ENCODE measurements at places on chromosomes 7 and 10. TPM values are rescaled to one million over a fixed set of nuclear protein-coding genes. Genes with fewer than 3 reads are reported as not detected.

DNA sequence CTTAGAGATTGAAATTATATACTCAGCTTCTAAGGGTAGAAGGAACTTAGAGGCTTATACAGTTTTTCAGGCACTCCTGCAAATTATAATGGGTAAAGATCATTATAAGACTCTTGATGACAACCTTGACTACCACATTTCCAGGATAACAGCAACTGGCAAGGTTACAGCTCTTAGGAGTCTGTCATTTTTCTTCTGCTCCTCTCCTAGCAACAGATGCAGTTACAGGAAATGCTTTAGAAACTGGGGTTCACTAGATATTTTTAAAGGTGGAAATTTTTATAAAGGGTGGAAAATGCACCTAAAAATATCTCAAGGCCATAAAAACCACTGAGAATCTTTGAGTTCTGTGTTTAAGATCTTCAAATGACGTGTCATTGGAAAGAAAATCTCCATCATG is 185.8 kb downstream of the RELN start:
- no peak for DNase-seq

GRCh38 chr10:97520520-97520919 is 21.8 kb downstream of the UBTD1 start:
- DNase-seq: no peak

DNA sequence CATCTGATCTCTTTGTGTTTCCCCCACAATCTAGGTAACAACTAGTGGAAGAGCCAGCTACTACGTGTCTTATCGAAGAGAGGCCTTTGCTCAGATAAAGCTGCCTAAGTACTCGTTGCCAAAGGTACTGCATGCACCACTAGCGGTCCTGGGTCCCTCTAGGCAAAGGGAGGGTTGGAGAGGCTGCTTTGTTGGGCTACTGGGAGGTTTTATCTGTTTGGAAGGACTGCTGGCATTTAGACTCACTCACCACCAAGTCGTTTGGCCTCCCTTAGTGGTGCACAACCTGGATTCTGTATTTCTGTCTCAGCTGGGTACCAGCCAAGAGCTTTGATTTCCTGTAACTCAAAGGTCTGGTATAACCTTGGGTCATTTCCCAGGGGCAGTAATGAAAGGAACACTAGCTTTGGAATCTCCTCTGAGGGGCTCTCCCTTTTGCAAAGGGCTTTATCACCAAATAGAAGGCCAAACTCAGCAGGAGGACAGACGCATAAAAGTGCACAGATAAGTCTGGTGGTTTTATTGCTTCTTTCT is 498.3 kb downstream of the SORCS3 start:
- DNase-seq: no peak

DNA sequence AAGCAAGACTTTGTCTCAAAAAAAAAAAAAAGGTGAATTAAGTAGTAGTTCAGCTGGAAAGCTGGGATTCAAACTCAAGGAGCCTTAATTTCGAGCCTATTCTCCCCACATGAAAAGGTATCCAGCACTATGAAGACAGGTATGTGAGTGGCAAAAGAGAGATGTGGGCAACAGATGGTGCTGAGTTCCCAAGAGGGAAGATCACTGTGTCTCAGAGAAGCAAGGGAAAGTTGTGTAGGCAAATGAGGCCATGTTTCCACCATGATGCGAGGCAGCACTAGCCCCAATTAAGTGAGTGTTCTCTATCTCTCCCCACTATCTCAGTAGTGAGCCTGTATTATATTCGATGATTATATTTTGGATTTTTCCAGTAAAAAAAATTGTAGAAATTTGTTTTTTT is 19.8 kb upstream of the ST7 start:
- no peak for DNase-seq

DNA sequence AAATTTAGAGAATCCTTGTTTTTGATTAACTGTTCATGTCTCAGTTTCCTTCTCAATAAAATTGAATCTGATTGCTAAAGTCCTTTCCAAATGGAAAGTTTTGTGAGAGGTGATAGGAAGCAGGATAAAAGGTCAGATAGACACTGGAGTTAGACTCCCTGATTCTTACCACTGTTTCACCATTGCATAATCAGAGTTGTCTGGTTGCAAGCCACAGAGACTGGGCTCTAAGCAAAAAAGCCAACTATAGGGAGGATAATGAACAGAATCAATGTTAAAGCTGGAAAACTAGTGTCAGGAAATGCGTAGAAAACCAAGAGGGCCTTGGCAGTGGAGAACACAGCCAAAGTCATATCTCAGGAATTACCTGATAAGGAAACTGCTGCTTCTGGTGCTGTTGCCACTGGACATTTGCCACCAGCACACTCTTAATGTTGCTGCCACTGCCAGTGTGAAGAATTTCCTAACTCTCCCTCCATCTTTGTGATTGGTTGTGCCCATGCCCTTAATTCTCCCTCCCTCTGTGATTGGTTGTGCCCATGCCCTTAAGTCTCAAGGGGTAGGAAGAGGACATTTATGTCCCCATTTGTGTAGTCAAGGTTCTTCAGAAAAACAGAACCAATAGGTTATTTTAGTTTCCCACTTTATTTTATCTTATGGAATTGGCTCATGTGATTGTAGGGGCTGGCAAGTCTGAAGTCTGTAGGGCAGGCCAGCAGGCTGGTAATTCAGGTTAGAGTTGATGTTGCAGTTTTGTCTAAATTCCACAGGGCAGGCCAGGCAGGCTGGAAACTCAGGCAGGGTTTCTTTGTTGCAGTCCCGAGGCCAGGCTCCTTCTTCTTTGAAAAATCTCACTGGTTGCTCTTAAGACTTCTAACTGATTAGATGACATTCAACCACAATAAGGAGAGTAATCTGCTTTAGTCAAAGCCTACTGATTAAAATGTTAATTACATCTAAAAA is 639.0 kb downstream of the REEP3 start:
- peak; percentile 16 for DNase-seq

DNA sequence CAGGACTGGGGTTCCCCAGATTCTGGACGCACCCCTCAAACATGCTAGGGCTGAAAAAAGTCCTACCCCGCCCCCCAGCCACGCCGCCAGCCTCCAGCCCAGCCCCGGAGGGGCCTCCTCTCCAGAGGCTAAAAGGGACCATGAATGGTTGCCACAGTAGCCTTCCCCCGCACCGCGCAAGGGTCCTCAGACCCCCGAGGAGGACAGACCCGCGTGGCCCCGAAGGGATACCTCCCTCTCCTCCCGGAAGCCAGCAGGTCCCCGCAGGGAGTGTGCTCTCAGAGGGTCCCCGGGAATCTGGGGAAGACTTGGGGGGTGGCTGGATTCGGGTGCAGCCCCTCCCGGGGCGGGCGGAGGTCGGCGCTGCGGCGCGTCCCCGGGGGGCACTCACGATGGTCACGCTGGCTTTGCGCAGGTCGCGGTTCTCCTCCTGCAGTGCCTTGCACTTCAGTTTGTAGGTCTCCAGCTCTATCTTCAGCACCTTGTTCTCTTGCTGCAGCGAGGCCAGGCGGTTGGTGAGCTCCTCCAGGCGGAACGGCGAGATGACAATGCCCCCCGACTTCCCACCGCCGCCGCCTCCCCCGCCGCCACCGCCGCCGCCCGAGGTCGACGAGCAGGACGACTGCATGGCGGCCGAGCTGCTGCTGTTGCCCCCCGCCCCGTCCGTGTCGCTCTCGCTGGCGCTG is 482 bp downstream of the CCDC6 start:
- DNase-seq: no peak

DNA sequence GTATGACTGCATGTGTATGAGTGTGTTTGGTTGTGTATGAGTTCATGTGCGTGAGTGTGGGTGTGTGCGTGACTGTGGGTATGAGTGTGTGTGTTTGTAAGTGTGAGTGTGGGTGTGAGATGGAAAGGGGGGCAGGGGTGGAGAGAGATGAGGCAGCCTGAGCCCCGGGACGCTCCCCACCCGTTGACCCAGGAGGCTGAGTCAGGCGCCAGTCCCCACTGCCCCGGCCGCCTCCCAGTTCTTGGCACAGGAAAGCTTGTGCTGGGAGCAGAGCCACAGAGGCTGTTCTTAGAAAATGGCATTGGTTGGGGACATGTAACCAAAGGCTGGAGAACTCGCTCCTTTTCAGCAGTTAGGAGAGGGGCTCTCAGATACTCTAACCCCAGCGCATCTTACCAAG is 27.8 kb upstream of the NUB1 start:
- no peak for DNase-seq

- no peak for DNase-seq
These were observed 145.2 kb downstream of the GRM3 start for GRCh38 chr7:86788948-86789347.

GRCh38 chr10:111122127-111122526 is 45.3 kb downstream of the ADRA2A start:
- no peak for DNase-seq

DNA sequence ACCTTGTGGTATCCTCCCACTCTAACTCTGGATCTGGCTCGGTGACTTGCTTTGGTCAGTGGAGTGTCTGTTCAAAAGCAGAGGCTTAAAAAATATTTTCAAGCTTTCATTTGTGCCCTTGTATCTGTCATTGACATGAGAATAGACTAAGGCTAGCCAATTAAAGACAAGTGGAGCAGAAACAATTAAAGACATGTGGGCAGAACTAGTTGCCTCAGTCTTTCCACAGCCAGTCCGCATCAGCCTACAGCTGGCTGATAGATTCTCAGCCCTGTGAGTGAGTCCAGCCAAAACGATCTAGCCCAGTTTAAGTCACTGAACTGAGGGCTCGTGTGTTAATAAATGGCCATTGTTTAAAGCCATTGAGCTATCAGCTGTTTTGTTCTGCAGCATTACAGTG is 185.2 kb upstream of the DGKB start:
- no peak for DNase-seq

DNA sequence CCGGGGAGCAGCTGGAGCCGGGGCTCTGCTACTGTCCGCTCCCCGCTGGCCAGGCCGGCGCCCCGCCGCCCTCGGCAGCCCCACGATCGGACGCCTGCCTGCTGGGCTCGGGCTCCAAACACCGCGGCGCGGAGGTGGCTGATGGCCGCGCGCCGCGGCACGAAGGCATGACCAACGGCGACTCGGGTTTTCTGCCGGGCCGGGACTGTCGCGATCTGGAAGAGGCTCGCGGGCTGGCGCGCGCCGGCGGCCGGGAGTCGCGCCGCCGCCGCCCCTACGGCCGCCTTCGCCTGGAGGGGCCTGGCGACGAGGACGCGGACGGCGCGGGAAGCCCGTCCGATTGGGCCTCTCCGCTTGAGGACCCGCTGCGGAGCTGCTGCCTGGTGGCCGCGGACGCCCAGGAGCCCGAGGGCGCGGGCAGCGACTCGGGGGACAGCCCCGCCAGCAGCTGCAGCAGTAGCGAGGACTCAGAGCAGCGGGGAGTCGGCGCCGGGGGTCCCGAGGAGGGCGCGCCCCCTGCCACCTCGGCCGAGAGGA is 570 bp downstream of the TBC1D12 start:
- DNase-seq: no peak

DNA sequence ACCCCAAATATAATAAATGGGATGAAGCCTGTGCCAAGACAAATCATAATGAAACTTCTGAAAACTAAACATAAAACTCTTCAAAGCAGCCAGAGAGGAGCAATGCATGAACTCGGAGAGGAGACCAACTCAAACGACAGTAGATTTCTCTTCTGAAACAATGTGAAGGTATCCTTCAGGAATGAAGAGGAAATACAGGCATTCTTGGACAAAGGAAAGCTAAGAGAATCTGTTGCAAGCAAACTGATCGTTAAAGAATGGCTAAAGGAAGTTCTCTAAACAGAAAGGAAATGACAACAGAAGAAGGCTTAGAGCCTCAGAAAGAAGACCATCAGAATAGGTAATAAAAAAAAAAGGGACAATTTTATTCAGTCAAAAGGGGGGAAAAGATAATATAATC is 6.6 kb downstream of the GNA12 start:
- no peak for DNase-seq

- no peak for DNase-seq
These were observed 41.9 kb downstream of the MKI67 start for GRCh38 chr10:128084364-128084763.

DNA sequence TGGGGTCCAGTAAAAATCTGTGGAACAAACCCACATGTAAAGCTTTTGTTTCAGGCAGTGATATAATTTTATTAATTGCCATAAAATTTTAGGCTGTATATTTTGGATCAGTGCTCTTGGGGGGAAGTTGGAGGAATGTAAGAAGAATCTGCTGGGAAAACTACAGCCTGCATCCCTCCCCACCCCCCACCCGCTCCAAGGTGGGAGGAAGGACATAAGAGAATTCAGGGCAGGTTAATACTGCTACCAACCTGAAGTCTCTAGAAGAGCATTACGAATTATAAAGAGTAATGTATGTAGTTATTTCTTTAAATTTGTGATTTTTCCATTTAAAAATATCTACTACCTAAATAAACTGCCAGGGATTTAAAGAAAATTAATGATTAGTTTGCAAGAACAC is 47.2 kb upstream of the GPR37 start:
- DNase-seq: no peak

GRCh38 chr10:57562211-57562610 is 705.5 kb downstream of the IPMK start:
- DNase-seq: no peak

GRCh38 chr10:115981081-115981480 is 291.9 kb downstream of the GFRA1 start:
- no peak for DNase-seq

- DNase-seq: no peak
These were observed 123.0 kb upstream of the TNS3 start for GRCh38 chr7:47704936-47705335.

DNA sequence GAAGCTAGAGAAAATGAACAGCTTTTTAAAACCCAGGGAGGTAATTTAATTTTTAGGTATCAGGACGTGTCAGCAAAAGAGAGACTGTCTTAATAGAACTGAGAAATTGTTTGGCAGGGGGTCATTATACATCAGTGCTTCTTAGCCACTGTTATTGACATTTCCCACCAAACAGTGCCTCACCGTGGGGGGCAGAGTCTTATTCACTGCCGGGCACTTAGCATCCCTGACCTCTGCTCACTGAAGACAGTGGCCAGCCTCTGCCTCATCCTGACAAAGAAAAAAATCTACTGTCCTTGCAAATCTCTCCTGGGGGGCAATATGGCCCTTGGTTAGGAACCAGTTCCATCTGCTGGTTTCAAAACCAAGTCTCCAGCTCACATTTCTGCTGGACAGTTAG is 14.2 kb upstream of the MKI67 start:
- DNase-seq: no peak

DNA sequence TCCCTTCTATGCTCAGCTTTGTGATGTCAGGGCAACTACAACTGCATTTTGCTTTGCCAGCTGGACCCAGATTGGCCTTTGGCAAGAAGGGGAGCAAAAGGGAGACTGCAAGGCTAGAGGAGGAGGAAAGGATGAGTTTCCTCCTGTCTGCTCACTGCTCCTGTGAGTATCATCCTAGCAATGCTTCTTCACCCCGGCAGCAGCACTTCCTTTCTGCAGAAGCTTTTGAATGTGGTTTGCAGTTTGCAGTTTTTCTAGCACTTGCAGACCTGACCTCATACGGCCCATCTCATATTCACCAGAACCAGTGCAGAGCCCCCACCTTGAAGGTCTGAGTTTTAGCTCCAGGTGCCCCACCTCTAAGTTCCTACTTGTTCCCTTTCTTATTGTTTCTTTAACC is 14.8 kb downstream of the C7orf33 start:
- no peak for DNase-seq

- DNase-seq: no peak
These were observed 65.4 kb downstream of the ZNF467 start for GRCh38 chr7:149708026-149708425.

GRCh38 chr7:66055321-66055956 is 20.2 kb upstream of the ASL start:
- DNase-seq: no peak

Gene LMOD2
- total RNA-seq: not detected

Gene CNNM1
- 1.3 TPM for total RNA-seq

Gene PRR15
- total RNA-seq: 2.3 TPM

Gene CDCA7L
- 8.2 TPM for total RNA-seq

Gene GPR15LG
- not detected for total RNA-seq

Gene FKBP9
- total RNA-seq: 70.8 TPM

Gene TLL2
- total RNA-seq: not detected

Gene SPDYE16
- not detected for total RNA-seq

Gene POLR3A
- total RNA-seq: 10.4 TPM

Gene COX19
- total RNA-seq: 25.1 TPM

Gene FAM20C
- 12.7 TPM for total RNA-seq
